ENCODE measurements at places on chromosomes 5 and 9.

DNA sequence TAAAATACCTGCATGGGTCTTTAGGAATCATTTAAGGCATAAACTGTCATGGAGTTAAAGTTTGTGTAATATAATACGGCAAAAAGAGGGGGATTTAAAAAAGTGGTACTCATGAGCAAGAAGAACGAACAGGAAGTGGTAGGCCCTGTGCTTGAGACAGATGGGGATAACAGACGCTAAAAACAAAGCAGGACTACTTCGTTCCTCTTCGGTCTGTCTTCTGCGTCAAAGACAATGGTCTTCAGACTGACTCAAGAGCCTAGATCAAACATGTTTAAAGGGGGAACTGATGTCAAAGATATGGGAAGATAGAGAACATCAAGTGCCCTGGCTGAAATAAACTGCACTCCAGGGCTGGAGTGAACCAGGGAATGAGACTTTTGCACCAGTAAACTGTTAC, 59.8 kb upstream of the RFX3 start:
- H3K27me3 ChIP-seq = no peaks in the 10 kb centered on the region
- H3K4me3 ChIP-seq = no peak overlapping the region
- no peaks in the 10 kb centered on the region for H3K36me3 ChIP-seq
- no peak overlapping the region for H3K27ac ChIP-seq
- DNase-seq = no peak

GRCh38 chr5:74132485-74132884, 506.5 kb downstream of the ARHGEF28 start:
- H3K27ac ChIP-seq = no peak overlapping the region
- H3K4me3 ChIP-seq = no peak overlapping the region
- no peaks in the 10 kb centered on the region for H3K36me3 ChIP-seq

DNA sequence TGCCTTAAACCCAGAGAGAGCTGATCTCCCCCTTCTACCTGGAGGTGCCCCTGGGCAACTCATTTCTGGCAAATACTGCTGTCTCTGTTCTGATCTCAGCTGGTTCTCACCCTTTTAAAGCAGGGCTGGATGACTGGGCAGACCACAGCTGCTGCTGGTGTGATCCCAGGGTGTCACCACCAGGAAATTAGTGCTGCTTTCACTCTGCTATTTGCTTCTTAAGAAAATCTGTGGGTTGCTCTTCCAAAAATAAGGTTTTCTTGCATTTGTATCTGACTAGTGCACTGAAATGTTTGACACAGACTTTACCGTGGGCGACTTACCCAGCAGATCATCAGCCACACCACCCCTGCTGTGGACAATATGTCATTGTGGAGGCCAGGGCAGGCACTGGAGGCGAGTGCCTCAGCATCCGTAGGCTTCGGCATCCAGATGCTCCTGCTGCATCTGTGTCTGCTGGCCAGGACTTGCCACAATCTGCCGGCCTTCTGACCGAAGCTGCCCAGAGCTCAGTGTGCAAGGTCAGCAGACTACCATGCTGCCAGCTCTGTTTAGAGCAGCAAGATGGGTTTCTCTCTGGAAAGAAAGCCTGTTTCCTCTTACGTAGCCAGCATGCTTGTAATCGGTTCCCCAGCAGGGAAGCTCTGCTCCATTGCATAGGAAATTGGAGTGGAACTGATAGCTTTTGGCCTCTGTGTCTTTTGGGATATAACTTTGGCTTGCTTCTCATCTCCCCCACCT, 13.6 kb downstream of the ARHGAP26 start:
- no peak overlapping the region for H3K4me3 ChIP-seq
- peaks cover 6% of the 10 kb centered on the region for H3K4me1 ChIP-seq
- DNase-seq = peak; percentile 33
- H3K27me3 ChIP-seq = no peaks in the 10 kb centered on the region
- peak overlapping the region; percentile 0 for H3K27ac ChIP-seq

- H3K27me3 ChIP-seq = peaks cover 34% of the 10 kb centered on the region
- H3K4me1 ChIP-seq = peaks cover 42% of the 10 kb centered on the region
- H3K4me3 ChIP-seq = no peak overlapping the region
- H3K36me3 ChIP-seq = no peaks in the 10 kb centered on the region
- 0 out of 2 replicates have a peak overlapping the region, but pooled peaks have one; percentile 33 for H3K27ac ChIP-seq
These were observed 5.2 kb upstream of the GCNT4 start for GRCh38 chr5:75057561-75057960.

DNA sequence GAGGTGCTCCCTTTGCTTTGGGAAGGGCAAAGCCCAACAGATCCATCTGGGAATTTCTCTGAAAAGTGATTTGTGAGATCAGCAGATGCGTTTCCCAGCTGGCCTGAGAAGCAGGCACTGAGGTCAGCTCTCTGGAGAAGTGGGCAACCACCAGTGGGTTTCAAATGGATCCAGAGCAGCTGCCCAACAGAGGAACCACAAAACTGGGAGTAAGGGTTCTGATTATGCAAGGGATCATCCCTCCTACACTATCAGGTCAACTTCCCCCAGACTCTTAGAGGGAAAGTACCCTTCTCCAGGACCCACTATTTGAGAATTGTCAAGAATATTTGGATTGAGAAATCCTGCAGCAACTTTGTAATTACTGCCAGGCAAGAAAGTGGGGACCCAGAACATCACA, 21.7 kb downstream of the CCL28 start:
- no peaks in the 10 kb centered on the region for H3K27me3 ChIP-seq
- no peaks in the 10 kb centered on the region for H3K36me3 ChIP-seq
- DNase-seq = no peak
- no peaks in the 10 kb centered on the region for H3K4me1 ChIP-seq

- H3K4me3 ChIP-seq = no peak overlapping the region
- no peaks in the 10 kb centered on the region for H3K36me3 ChIP-seq
- no peaks in the 10 kb centered on the region for H3K27me3 ChIP-seq
- peak; percentile 67 for DNase-seq
- H3K27ac ChIP-seq = peak overlapping the region; percentile 44
- H3K4me1 ChIP-seq = peaks cover 25% of the 10 kb centered on the region
These were observed 7.0 kb upstream of the UGT3A2 start for GRCh38 chr5:36073595-36074216.

Measured in DND-41 (cell line).